ENCODE measurements at places on chromosomes 12 and 14. TPM values are rescaled to one million over a fixed set of nuclear protein-coding genes. Genes with fewer than 3 reads are reported as not detected.

GRCh38 chr14:50417853-50418252 is 21.2 kb upstream of the CDKL1 start:
- no peak for DNase-seq

DNA sequence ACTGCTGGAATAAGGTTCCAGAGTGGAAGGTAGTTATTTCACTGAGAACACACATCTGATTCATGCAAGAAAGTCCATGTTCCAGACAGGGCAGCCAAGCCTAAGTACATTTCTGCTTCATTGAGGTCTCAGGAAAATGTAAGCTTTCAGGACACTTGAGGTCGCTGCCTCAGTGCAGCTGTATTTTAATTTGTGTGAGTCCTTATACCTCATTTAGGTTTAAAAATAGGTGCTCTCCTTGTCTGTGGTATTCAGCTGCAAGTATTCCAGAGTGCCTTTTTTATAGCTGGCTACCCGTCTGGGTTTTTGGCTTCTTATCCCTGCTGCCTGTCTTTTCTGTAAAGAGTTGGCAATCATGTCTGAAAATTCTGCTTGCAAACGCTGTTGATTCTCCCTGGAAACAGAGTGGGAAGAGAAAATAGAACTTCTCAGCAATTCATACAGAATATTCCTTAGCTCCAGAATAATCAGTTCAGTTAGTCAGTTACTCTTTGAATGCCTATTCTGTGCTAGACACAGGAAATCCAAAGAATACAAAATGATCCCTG is 45.3 kb upstream of the PLBD1 start:
- DNase-seq: no peak

DNA sequence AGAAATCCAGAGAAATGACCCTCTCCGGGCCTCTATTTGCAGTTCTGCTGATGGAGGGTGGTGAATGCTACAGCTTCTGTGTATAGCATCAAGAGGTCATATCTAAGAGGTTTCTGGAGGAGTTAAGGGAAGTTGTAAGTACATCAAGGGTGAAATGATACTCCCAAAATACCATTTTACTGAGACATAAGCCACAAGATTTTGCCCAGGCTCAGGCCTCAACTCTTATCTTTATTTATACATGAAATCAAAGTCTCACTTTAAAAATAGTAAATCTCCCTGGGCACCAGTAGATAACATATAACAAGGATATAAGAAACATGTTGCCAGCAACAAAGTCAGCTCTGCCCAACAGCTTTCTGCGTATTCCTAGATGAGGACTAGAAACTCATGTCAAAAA is 40.4 kb downstream of the NIN start:
- no peak for DNase-seq

DNA sequence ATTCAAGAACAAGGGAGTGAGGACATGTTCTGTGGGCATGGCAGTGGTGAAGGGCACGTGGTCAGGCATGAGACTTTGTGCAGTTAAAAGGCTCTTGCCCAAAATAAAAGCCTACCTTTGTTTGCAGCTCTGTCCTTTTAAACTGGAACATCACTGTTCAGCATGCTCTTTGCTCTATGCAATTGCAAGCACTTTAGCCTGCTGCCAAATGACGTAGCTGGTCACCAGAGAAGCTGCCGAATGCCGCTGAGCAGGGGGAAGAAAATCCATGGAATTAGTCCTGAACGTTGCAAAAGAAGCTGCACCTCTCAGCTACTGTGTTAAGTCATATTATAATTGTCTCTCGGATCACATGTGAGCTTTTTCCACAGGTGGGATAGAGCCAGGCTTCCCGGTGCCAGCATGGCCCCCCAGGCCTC is 176.3 kb upstream of the DIO2 start:
- DNase-seq: no peak

DNA sequence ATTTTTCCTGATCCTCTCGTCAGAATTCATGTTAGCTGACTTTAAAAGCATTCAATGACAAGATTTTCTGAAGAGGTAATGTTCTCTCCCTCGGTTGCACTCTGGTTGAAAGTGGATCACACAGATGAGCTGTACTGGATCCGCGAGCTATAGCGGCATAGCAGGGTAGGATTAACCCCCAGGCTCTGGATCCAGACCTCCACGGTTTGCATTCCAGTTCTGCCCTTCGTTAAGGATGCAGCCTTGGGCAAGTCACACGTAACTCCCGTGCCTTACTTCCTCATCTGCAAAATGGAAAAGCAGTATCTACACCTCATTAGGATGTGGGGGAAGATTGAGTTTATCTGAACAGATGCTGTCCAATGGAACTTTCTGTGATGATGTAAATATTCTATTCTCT is 13.8 kb downstream of the CCDC92 start:
- no peak for DNase-seq

GRCh38 chr12:54272214-54272613 is 7.7 kb downstream of the CBX5 start:
- DNase-seq: no peak

GRCh38 chr12:116222358-116222757 is 55.1 kb downstream of the MED13L start:
- DNase-seq: peak; percentile 76

FAM90A1 gene
- total RNA-seq: 0.33 TPM

- no peak for DNase-seq
These were observed 860.4 kb downstream of the VRK1 start for GRCh38 chr14:97657609-97658008.

DNA sequence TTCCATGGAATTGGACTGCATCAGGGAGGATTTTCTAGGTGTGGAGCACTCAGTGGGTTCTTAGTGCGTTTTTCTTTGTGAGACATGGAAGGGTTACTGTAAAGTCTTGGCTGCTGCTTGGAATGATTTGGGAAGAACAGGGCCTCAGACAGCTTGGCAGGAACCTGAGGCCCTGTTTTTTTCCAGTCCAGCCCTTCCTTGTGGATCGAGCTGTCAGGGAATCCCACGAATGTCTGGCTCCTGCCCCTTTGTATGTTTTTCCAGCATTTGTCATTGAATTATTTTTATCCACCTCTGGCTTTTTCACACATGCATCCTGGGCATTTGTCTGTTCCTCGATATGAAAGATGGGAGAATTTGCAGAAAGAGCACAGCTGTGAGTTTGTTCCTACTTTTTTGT is 158.5 kb downstream of the TGFB3 start:
- no peak for DNase-seq

- DNase-seq: no peak
These were observed 266.8 kb upstream of the FKBP4 start for GRCh38 chr12:2528001-2528400.

GRCh38 chr14:103537175-103537990 is 8.4 kb downstream of the TRMT61A start:
- DNase-seq: no peak

DNA sequence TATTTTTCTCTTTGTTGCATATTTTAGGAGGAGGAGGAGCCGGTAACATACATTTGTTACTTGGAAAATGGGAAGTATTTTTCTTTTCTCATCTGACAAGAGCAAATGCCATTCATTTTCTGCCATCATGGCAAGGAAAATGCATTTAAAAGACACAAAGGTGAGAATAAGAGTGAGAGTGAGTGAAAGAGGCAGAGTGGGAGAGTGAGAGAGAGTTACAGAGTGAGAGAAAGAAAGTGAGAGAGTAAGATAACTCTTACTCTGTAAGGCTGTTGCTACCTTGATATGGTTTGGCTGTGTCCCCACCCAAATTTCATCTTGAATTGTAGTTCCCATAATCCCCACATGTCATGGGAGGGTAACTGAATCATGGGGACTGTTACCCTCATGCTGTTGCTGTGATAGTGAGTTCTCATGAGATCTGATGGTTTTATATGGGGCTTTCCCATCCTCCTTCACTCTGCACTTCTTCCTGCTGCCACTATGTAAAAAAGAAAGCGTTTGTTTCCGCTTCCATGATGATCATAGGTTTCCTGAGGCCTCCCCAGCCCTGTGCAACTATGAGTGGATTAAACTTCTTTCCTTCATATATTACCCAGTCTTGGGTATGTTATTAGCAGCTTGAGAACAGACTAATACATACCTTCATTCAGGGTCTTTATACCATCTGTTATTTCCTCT is 64.2 kb downstream of the ASCL1 start:
- DNase-seq: no peak

ARHGAP9 gene
- 101 TPM for total RNA-seq

- peak; percentile 68 for DNase-seq
These were observed 10.3 kb upstream of the FERMT2 start for GRCh38 chr14:52961060-52961639.

DNA sequence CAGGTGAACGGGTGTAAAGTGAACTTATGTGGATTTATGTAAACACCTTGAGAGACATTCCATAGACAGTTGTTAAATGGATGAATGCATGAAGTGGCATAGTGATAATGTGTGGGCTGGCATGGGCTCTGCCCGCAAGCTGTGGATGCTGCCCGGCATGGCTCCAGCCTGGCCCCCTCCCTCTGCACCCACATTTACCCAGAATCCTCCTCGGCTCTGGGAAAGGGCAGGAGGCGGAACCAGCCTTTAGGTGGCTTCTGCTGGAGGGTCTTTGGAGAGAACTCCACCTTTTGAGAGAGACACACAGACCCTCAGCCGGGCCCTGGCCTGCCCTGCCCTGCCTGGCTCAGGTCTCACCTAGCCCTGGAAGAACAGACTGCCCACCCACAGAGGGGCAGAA is 18.7 kb downstream of the RASAL1 start:
- DNase-seq: no peak

DNA sequence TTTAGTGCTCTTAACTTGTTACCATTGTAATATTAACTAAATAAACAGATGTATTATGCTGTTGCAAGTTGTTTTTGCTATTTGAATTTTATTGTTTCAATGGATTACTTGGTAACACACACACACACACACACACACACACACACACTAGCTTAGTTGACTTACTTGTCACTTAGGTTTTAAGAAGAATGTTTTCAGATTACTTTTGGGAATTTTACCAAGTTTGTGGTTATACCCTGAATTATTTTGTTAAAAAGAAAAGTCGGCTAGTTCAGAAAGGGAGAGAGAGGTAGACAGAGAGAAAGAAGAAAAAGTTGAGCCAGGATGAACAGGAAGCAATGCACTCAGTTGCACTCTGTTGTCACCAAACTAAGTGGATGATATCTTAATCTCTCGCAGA is 5.3 kb downstream of the SSTR1 start:
- DNase-seq: no peak

METTL17 gene
- 89.3 TPM for total RNA-seq

OVCH1 gene
- not detected for total RNA-seq
